Kidney glomerular epithelial cell (primary cell): ENCODE measurements at places on chromosomes 2 and 18.

DNA sequence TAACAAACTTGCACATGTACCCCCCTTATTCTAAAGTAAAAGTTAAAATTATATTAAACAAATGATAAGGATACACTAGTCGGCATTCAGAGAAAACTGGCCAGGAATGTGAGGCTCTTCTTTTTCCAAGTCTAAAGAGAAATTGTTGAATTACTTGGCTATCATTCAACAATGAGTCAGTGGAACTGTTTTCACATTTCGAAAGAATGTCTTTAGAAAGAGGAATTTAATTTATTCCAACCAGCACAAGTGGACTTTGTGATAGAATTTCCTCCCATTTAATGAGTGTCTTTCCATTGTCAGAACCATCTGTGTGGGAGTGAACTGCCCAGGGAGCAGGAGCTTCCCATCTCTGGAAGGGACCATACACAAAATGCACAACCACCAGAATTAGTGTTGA lies 792.2 kb downstream of the EPHA4 start:
- peak; percentile 66 for DNase-seq

DNA sequence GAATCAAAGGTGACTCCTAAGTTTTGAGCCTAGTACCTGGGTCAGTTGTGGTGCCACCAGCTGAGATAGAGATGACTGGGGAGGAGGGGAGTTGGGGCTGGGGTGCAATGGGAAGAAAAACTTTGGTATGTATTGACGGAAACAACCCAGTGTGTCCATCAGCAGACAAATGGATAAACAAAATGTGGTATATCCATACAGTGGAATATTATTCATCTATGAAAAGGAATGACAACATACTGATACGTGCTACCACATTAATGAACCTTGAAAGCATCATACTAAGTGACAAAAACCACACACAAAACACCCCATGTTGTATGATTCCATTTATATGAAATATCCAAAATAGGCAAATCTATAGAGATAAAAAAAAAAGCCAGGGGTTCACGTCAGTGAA lies 41.1 kb upstream of the GPR155 start:
- DNase-seq, result no peak

DNA sequence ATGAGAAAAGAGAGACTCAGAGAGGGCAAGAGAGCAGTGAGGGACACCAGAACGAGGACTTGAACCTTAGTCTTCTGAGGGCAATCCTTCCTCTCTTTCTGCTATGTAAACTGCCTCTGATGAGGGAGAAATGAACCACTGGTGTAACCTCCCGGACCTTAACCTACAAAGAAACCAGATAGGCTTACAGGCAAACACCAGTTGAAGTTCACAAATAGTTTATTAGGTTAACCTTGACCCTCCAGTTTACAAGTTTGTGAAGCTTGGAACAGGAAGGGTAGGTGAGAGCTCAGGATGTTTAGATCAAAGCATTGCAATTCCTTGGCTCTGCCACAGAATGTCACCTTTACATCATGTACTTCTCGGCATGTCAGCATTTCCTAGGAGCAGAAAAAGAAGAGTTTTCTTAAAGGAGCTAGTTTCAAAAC lies 486.4 kb upstream of the SPRED2 start:
- no peak for DNase-seq

DNA sequence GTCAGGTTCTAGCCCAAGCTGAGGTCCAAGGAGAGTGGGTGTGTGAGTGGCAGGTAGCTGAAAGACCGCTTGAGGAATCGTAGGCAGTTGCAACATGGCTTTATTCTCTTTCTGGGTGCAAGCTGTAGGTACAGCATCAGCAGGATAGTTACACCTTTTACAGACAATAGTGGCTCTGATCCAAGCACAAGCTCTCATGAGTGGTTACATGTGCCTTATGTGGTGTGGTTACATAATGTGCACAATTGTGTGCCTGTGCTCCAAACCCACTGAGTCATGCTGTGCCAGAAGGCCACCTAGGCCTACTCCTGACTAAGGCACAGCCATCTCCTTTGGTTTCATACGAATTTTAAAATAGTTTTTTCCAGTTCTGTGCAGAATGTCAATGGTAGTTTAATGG lies 227.6 kb downstream of the SATB2 start:
- DNase-seq, result no peak

DNA sequence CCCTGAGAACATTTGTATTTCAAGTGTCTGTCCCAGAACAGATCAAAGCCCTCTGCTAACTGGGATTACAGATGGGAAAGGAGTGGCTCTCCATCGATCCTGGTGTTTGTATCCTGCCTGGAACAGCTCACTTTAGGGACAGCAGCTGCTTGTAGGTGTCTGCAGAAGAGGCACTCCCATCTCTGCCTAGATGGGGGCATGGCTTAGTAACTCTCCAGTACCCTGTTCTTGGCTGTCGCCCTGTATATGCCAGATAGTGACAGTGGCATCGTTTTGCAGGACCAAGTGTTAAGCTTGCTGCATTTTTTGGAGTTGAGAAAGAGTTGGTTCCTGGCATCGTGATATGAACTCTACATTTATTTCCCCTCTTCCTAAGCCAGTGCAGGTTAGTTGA lies 189.9 kb downstream of the SH3RF3 start:
- DNase-seq, result no peak

DNA sequence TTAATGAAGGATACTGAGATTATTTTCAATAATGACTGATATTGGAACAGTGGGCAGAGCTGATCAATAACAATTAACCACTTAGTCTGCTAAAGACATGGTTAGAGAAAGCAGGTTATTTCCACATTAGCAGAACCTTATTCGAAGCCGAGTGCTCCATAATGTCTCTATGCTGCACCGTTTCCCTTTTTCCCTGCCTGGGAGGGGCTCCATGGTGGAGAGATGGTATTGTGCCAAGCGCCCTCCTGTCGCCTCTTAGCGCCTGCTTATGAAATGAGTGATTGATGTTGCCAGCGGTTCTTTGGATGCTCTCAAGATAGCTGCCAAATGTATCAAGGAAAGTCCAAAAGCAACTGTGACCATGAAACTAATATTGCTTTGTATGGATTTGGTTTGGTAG lies 34.6 kb upstream of the INSIG2 start:
- DNase-seq, result no peak

- peak; percentile 42 for DNase-seq
These were observed 41.2 kb downstream of the COMMD1 start for GRCh38 chr2:61946666-61947065.

GRCh38 chr2:60794271-60794863 lies 38.3 kb downstream of the PAPOLG start:
- no peak for DNase-seq
